ENCODE measurements at places on chromosomes 12 and 14.

- DNase-seq = no peak
Measured at GRCh38 chr12:132746613-132747012, 15.0 kb downstream of the ANKLE2 start.

GRCh38 chr14:73324533-73324932 lies 87.2 kb downstream of the PAPLN start:
- DNase-seq = no peak

- DNase-seq = peak; percentile 34
Measured at GRCh38 chr12:57842342-57843294, 3.9 kb downstream of the CTDSP2 start.

- no peak for DNase-seq
Measured at GRCh38 chr12:92762773-92763172, 60.0 kb downstream of the PLEKHG7 start.

GRCh38 chr12:122946690-122947341 lies 19.4 kb downstream of the ABCB9 start:
- DNase-seq = peak; percentile 96

GRCh38 chr12:20188930-20189653 lies 179.2 kb upstream of the PDE3A start:
- peak; percentile 23 for DNase-seq

GRCh38 chr14:77543240-77543551 lies 44.6 kb upstream of the ISM2 start:
- no peak for DNase-seq
